Right lobe of liver (tissue), 6 donors: ENCODE measurements at places on chromosomes 11 and 22.
A peak's percentile ranks its signal among the peaks of the same experiment; 100 is the strongest.

DNA sequence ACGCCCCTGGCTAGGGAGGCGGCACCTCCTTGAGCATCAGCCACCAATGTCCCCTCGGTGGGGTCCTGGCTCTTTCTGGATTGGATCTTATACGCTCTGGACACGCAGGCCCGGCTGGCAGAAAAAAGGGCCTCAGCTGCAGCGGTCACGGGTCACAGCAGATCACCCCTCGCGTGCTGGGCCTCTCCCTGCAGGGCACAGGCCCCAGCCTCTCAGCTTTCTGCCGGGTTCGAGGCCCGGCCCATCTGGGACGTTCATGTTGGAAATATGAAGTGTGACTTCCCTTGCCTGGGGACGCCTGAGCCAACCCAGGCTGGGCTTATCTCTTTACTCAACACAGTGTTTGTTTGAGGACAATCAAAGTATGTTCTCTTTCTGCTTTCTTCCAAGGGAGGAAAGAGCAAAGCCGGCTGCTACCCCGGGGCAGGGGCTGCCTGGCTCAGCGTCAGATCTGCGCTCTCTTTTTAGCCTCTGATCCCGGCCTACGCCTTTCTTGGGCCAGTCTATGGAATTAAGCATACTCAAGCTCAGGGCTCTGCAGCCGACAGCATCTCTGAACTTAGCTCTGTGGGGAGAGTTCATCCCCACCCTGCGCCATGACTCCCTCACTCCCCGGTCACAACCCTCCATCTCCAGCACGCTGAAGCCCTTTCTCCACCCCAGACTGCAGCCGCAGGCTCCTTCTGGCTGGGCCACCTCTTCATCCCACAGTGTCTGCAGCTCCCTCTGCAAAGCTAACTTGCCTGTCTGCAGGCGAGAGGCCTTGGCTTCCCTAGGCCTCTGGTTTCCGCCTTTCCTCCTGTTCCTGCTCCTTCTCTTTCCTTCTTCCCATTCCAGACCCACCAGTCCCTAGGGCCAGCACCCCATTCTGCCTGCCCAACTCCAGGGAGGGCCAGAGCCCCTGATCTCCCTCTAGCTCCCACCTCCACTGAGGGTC lies 38.8 kb downstream of the ADAMTS15 start:
- no peak overlapping the region for H3K27ac ChIP-seq
- H3K36me3 ChIP-seq: no peaks in the 10 kb centered on the region
- H3K27me3 ChIP-seq: no peaks in the 10 kb centered on the region
- no peak for DNase-seq
- no peak overlapping the region for H3K4me3 ChIP-seq

DNA sequence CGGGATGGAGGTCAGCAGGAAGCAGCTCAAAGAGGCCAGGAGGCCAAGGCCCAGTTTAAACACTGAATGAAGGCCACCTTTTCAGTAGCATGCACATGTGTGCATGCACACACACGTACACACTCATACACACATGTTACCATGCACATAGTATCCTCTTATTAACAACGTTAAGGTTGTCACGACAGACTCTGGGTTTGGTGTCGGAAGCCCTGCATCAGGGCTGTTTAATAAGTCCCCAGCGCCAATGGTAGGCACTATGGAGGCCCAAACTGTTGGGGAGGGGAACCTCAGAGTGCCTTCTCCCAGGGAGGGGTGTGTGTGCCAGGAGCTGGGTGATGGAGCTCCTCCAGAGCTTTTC lies 39.5 kb upstream of the ADA2 start:
- no peak overlapping the region for H3K27ac ChIP-seq
- H3K4me1 ChIP-seq: no peaks in the 10 kb centered on the region
- no peaks in the 10 kb centered on the region for H3K27me3 ChIP-seq

DNA sequence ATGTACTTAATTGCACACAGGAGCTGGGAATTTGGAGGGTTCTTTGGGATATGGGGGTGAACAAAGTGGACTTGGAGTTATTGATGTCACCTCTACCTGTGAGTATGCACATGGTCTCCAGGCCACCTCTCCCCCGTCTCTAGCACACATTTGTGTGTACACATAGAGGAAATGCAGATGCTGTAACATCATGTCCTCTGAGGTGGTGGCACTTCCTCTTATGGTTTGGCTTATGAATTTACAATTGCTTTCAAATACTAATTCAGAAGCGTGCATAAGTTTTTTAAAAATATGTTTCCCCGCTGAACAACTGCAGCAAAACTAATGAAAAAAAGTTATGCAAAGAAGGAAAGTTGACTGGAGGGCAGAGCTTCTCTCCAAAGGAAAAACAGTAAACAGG lies 152.0 kb upstream of the TENM4 start:
- H3K4me1 ChIP-seq: no peaks in the 10 kb centered on the region
- no peak for DNase-seq

- no peak overlapping the region for H3K27ac ChIP-seq
- no peaks in the 10 kb centered on the region for H3K27me3 ChIP-seq
- H3K4me3 ChIP-seq: no peak overlapping the region
- no peaks in the 10 kb centered on the region for H3K4me1 ChIP-seq
- no peaks in the 10 kb centered on the region for H3K36me3 ChIP-seq
Observed at GRCh38 chr11:92670308-92670890, 299.1 kb upstream of the MTNR1B start.

DNA sequence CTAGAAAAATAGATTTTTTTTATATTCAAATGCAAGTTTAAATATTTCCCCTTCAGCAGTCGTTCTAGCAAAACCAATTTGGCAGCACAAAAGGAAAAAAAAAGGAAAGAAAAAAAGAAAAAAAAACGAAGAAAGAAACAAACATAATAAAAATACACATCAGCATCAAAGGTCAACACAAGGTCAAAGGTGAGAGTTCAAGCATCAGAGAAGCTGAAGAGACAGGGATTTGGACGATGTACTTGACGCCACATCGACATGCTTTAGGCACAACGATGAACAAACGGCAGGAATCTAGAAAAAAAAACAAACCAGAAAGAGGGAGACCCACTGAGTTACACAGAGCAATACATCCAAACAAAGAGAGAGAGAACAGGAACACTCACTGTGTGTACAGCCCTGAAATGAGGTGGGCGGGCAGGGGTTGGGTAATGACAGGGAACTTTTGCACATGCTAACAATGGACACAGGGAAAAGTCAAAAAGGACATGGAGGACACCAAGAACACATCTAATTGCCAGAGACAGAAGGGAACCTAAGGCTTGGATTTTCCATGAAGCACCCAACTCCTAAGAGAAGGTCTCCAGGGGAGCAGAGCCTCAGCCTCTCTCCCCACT lies 19.8 kb upstream of the RAPSN start:
- no peak for DNase-seq
- no peaks in the 10 kb centered on the region for H3K27me3 ChIP-seq
- H3K4me3 ChIP-seq: no peak overlapping the region
- no peak overlapping the region for H3K27ac ChIP-seq
- peaks cover 22% of the 10 kb centered on the region for H3K4me1 ChIP-seq

DNA sequence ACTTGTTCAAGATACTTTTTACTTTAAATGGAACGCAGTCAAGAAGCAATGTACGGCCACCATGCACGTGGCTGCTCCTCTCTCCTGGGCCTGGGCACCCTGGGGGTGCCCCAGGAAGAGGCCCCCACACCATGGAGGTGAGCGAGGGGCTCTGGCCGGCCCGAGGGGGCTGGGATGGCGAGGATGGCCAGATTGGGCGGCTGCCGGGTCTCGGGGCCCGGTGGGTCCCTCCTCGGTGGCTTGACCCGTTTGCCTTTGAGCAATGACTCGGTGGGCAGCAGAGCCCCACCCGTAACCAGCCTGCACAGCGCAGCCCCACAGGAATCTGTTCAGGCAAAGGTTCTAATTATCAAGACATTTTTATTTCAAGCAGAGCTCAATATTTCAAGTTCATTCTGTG lies 167.4 kb downstream of the BRD1 start:
- no peak for DNase-seq
- no peak overlapping the region for H3K4me3 ChIP-seq
- H3K36me3 ChIP-seq: no peaks in the 10 kb centered on the region
- no peaks in the 10 kb centered on the region for H3K4me1 ChIP-seq

DNA sequence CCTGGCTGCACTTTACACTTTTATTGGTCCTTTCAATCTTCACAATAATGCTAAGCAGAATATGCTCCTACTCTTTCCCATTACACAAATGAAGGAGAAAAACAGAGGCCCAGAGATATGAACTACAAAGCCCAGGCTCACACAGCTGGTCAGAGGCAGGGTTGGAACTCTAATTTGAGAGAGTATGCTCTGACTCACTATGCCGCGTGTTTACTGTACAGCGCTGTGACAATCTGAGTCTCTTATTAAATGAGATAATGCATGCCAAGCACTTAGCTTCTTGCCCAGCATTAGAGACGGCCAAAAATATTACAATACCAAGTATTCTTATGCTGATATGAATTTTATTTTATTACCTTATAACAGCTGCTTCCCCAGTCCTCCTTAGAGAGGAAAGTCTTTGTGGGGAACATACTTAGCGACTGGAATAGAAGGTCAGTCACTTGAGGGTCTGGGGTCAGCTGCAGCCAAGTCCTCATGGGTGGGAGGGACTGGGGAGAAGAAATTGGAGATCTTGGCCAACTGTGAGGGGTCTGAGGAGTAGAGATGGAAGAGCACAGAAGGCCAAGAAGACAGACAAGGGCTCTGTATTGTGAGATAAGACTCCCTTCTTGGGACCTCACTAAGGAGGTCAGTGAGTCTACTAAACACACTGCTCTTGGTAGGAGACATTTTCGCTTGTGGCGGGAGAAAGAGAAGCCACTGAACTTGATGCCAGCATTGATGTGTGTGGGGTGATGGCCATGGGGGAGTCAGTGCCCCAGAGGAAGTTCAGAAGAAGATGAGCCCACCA lies 150.8 kb upstream of the TIMP3 start:
- no peaks in the 10 kb centered on the region for H3K36me3 ChIP-seq
- no peaks in the 10 kb centered on the region for H3K4me1 ChIP-seq
- no peak overlapping the region for H3K27ac ChIP-seq
- H3K27me3 ChIP-seq: no peaks in the 10 kb centered on the region
- no peak for DNase-seq

GRCh38 chr11:94740083-94741021 lies 27.8 kb upstream of the AMOTL1 start:
- DNase-seq: peak; percentile 23
- no peaks in the 10 kb centered on the region for H3K36me3 ChIP-seq
- peak overlapping the region; percentile 46 for H3K4me3 ChIP-seq
- H3K27me3 ChIP-seq: no peaks in the 10 kb centered on the region
- no peak overlapping the region for H3K27ac ChIP-seq

GRCh38 chr22:19959043-19959586 lies 17.5 kb upstream of the TXNRD2 start:
- H3K27me3 ChIP-seq: no peaks in the 10 kb centered on the region
- H3K4me3 ChIP-seq: peak overlapping the region; percentile 55
- peak; percentile 96 for DNase-seq
- no peaks in the 10 kb centered on the region for H3K36me3 ChIP-seq

GRCh38 chr22:49765951-49766350 lies 61.7 kb downstream of the BRD1 start:
- H3K27me3 ChIP-seq: no peaks in the 10 kb centered on the region
- no peak overlapping the region for H3K4me3 ChIP-seq
- no peaks in the 10 kb centered on the region for H3K4me1 ChIP-seq
- peak; percentile 13 for DNase-seq
- no peak overlapping the region for H3K27ac ChIP-seq
- no peaks in the 10 kb centered on the region for H3K36me3 ChIP-seq

GRCh38 chr22:37753746-37754145 lies 54.0 kb upstream of the GCAT start:
- H3K4me3 ChIP-seq: no peak overlapping the region
- peaks cover 15% of the 10 kb centered on the region for H3K36me3 ChIP-seq
- H3K27ac ChIP-seq: no peak overlapping the region
- peaks cover 30% of the 10 kb centered on the region for H3K4me1 ChIP-seq
- H3K27me3 ChIP-seq: no peaks in the 10 kb centered on the region
- DNase-seq: no peak

GRCh38 chr11:12526789-12527188 lies 147.4 kb upstream of the TEAD1 start:
- no peak overlapping the region for H3K4me3 ChIP-seq
- no peak for DNase-seq
- no peaks in the 10 kb centered on the region for H3K27me3 ChIP-seq

GRCh38 chr11:95279921-95280868 lies 49.2 kb upstream of the SESN3 start:
- DNase-seq: no peak
- H3K4me3 ChIP-seq: no peak overlapping the region
- H3K36me3 ChIP-seq: no peaks in the 10 kb centered on the region
- H3K4me1 ChIP-seq: peaks cover 28% of the 10 kb centered on the region
- no peaks in the 10 kb centered on the region for H3K27me3 ChIP-seq
- no peak overlapping the region for H3K27ac ChIP-seq

DNA sequence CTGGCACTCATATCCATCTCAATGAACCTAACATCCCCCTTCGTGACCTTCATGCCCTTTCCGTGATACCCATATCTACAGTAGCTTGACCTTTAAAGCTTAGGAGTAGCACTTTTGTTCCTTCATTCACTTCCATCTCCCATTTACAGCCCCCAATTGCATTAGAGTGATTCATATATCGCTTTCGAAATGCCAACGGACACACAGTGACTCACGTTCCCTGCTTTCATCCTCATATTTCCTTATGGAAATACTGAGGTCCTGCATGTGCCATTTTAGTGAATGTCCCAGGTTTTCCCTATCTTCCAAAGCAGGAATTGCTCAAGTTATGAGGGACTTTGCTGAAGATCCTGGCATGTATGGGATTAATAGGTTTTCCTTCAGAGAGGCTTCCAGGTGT lies 44.3 kb upstream of the CEP126 start:
- H3K36me3 ChIP-seq: no peaks in the 10 kb centered on the region
- no peak overlapping the region for H3K4me3 ChIP-seq
- no peak overlapping the region for H3K27ac ChIP-seq
- H3K4me1 ChIP-seq: no peaks in the 10 kb centered on the region
- DNase-seq: no peak

DNA sequence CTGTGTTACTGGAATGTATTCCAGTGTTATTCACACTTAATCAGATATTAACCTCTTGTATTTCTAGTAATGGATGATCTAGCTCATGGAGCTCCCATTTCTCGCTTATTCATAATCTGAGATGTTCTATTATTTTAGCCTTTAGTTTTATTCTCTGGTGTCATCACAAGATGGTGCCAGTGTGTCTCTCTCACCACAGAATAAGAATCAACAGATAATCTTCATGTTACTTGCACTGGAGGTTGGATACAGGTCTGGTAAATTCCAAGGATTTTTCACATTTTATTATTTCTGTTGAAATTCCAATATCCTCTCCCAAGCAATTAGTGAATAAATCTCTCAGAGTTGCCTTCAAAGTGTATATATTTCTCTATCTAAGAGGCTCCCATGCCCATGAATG lies 74.6 kb downstream of the CASP12 start:
- DNase-seq: no peak
- no peaks in the 10 kb centered on the region for H3K27me3 ChIP-seq
- no peak overlapping the region for H3K4me3 ChIP-seq
- H3K36me3 ChIP-seq: no peaks in the 10 kb centered on the region
- H3K27ac ChIP-seq: no peak overlapping the region
- H3K4me1 ChIP-seq: no peaks in the 10 kb centered on the region

GRCh38 chr22:40410272-40410671 lies 39.9 kb downstream of the SGSM3 start:
- no peak overlapping the region for H3K27ac ChIP-seq
- no peak overlapping the region for H3K4me3 ChIP-seq
- peaks cover 14% of the 10 kb centered on the region for H3K4me1 ChIP-seq
- H3K27me3 ChIP-seq: no peaks in the 10 kb centered on the region
- peaks cover 3% of the 10 kb centered on the region for H3K36me3 ChIP-seq
- DNase-seq: peak; percentile 60

GRCh38 chr11:123251657-123252344 lies 56.8 kb upstream of the CLMP start:
- no peaks in the 10 kb centered on the region for H3K36me3 ChIP-seq
- H3K4me1 ChIP-seq: no peaks in the 10 kb centered on the region
- DNase-seq: no peak
- H3K4me3 ChIP-seq: no peak overlapping the region
- H3K27ac ChIP-seq: no peak overlapping the region

- no peak overlapping the region for H3K27ac ChIP-seq
- no peak overlapping the region for H3K4me3 ChIP-seq
- DNase-seq: no peak
- no peaks in the 10 kb centered on the region for H3K36me3 ChIP-seq
- H3K27me3 ChIP-seq: no peaks in the 10 kb centered on the region
Observed at GRCh38 chr11:131895865-131896264, 525.5 kb downstream of the NTM start.
